ENCODE measurements at places on chromosomes 2 and 18. TPM values are rescaled to one million over a fixed set of nuclear protein-coding genes. Genes with fewer than 3 reads are reported as not detected.
A peak's percentile ranks its signal among the peaks of the same experiment; 100 is the strongest.

The CAPN13 gene
- total RNA-seq = not detected

The TMEM182 gene
- total RNA-seq = 7.9 TPM

The INO80B gene
- 31.3 TPM for total RNA-seq

The KCNG2 gene
- total RNA-seq = not detected

DNA sequence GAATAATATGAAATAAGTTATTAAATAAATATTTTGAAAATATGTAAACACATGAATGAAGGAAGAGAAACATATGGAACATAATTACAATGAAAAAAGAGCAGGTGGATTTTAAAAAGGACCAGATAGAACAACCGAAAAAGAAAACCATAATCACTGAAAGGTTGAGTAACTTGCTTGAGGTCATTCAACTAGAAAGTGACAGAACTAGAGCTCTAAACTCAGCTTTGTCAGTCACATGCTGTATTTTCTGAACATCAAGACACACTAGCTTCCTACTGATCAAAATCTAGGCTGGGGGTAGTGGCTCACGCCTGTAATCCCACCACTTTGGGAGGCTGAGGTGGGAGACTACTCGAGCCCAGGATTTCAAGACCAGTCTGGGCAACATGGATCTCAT, 30.0 kb upstream of the ITGAV start:
- H3K27ac ChIP-seq = no peak overlapping the region
- no peak for DNase-seq
- no peaks in the 10 kb centered on the region for H3K27me3 ChIP-seq
- H3K4me3 ChIP-seq = no peak overlapping the region
- H3K4me1 ChIP-seq = peaks cover 4% of the 10 kb centered on the region

- no peak overlapping the region for H3K27ac ChIP-seq
- no peak for DNase-seq
- peaks cover 13% of the 10 kb centered on the region for H3K4me1 ChIP-seq
Observed at GRCh38 chr2:138271467-138271866, 230.1 kb upstream of the SPOPL start.

DNA sequence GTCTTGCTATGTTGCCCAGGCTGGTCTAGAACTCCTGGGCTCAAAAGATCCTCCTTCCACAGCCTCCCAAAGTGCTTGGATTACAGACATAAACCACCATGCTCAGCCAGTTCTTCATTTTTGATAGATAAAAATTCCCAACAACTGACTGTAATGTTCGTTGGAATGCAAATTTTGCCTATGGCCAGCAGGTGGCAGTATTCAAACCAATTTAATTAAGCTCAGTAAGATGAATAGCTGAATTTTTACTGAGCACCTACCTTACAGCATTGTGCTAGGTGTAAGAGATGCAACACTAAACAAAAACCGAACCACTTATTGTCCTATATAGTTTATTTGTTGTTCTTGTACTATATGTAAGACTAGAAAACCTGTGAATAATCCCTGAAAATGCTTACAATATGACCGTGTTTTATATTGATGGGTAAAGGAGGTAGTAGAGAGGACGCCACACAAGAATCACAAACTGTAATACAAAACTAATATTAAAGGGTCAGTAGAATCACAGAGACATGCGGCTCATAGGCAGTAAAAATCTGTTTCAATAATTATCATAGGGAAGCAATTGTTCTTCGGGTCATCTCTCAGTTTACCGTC, 8.2 kb upstream of the TMEM182 start:
- H3K27ac ChIP-seq = no peak overlapping the region
- no peaks in the 10 kb centered on the region for H3K4me1 ChIP-seq
- no peaks in the 10 kb centered on the region for H3K27me3 ChIP-seq
- H3K4me3 ChIP-seq = no peak overlapping the region

GRCh38 chr2:217899231-217900009, 103.4 kb downstream of the TNS1 start:
- no peak overlapping the region for H3K4me3 ChIP-seq
- no peaks in the 10 kb centered on the region for H3K27me3 ChIP-seq
- peak; percentile 51 for DNase-seq
- peaks cover 11% of the 10 kb centered on the region for H3K4me1 ChIP-seq
- H3K27ac ChIP-seq = no peak overlapping the region

DNA sequence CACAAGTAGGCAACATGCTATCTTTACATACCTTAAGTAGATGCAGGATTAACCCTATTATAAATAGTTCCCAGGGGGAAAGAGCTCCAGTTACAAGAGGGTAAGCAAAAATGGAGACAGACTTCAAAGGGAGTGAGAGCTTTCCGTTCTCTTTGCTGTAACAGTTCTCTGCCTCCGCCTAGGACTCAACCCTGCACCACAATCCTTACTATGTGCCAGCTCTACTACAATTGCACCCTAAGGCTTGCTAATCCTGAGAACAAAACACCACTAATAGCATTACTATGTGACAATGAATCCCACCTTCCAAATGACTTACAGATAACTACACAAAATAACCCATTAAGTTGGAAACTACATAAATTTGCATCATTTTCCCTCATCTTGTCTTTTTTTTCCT, 7.7 kb downstream of the ZBTB14 start:
- H3K27ac ChIP-seq = no peak overlapping the region
- no peak overlapping the region for H3K4me3 ChIP-seq
- peaks cover 12% of the 10 kb centered on the region for H3K36me3 ChIP-seq
- no peaks in the 10 kb centered on the region for H3K27me3 ChIP-seq
- no peaks in the 10 kb centered on the region for H3K4me1 ChIP-seq

- DNase-seq = no peak
- H3K36me3 ChIP-seq = no peaks in the 10 kb centered on the region
- H3K4me1 ChIP-seq = no peaks in the 10 kb centered on the region
- H3K27ac ChIP-seq = no peak overlapping the region
- no peaks in the 10 kb centered on the region for H3K27me3 ChIP-seq
Observed at GRCh38 chr2:217588266-217588665, 414.5 kb downstream of the TNS1 start.

GRCh38 chr2:213078686-213079085, 72.7 kb downstream of the IKZF2 start:
- no peaks in the 10 kb centered on the region for H3K36me3 ChIP-seq
- no peaks in the 10 kb centered on the region for H3K4me1 ChIP-seq
- no peak for DNase-seq
- no peak overlapping the region for H3K27ac ChIP-seq

DNA sequence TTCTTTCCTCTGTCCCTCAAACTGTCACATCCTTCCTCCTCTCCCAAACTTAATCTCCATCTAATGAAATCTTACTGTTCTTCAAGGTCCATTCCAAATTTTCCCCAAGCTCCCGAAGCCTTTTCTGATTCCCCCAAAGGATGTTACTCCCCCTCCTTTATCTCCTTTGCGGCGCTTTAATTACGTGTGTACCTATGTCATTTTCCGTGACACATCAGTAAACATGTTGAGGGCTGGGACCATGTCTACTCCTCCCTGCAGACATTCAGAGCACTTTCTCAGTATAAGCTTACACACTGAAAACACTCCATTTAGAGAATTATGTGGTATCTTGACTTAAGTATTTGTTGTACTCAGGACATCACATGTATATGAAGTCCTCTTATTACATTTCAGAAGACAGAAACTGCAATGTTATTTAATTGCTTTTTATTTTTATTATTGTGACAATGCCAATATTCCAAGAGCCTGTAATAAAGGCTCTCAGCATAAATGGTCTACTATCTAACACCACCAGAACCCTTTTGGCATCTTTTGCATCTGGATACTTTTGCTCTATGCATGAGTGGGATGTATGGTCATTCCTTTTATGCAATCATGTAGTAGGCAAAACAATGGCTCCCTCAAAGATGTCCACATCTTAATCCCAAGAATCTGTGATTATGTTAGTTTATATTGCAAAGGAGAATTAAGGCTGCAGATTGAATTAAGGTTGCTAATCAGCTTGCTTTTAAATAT, 1.8 kb downstream of the NMI start:
- DNase-seq = no peak
- H3K4me1 ChIP-seq = peaks cover 9% of the 10 kb centered on the region
- no peak overlapping the region for H3K27ac ChIP-seq
- H3K36me3 ChIP-seq = no peaks in the 10 kb centered on the region
- H3K4me3 ChIP-seq = peak overlapping the region; percentile 33

- DNase-seq = no peak
- peaks cover 6% of the 10 kb centered on the region for H3K27me3 ChIP-seq
- H3K27ac ChIP-seq = no peak overlapping the region
Observed at GRCh38 chr2:179266271-179266670, 1.6 kb upstream of the SESTD1 start.

Data from neural crest cell (in vitro differentiated cells).